ENCODE measurements at places on chromosomes 11 and 22.

DNA sequence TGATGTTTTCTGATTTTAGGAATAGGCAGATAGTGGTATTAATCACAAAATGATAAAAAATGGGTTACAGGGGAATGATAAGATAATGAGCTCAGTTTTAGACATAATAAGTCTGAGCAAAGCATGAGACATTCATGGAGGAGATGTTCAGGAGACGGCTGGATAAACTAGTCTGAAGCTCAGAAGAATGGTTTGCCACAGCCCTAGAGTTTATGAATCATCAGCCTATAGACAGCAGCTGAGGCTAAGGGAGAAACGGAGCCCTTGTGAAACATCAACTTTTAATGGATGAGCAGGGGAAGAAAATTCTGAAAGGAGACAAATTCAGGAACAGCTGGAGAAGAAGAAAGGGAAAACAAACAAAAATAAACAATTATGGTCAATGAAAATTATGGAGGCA lies 87.2 kb downstream of the RELT start:
- no peak for DNase-seq

DNA sequence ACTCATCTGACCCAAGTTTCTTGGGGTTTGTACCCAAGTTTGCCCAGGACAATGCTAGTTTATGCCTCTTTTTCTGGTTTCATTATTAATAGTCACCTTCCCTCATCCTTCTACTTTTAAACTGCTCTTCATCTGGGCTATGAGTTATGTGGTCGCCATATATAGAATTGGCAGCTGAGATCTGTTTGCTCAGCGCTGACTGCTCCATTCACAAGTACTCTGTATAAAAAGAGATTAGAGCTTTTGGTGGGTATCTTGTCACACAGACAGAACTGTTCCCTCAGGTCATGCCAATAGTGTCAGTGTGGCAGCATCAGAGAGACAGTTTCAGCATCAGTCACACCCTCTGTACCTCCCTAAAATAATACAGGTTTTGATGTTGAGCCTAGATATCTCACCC lies 326.0 kb downstream of the RAB38 start:
- DNase-seq: no peak

DNA sequence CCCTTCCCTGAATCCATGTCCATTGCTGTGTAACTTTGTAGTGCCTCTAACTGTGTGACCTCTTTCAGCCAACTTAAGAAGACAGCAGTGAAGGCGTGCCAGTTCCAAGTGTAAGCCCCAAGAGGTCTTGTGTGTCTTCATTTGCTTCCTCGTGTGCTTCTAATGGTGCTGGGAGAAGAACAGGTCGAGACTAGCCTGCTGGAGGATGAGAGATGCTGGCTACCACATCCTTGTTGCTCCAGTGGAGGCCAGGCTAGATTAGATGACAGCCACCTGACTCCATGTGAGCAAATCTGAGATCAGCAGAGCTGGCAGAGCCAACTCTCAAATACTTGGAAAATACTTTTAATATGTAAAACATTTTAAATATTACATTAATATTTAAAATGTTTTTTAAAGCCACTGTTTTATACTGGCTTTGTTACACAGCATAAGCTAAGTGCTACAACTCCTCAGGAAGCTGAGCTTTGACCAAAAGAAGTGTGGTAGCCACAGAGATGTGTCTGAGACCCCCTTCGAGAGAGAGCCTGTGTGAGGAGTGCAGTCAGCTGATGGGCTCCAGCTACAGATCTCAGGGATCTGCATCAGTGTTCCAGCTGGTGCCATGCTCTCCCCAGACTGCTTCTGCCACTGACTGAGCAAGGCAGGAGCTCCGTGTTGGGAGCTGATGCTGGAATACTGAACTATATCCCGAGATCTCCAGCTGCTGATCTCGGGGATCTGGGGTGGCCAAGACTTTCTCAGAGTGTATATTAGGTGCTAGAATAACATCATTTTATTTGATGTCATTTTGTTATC lies 8.9 kb downstream of the KCNJ11 start:
- no peak for DNase-seq

- no peak for DNase-seq
Observed at GRCh38 chr11:117769533-117769932, 27.5 kb downstream of the DSCAML1 start.
